ENCODE measurements at places on chromosomes 7 and 10.

- H3K27me3 ChIP-seq, result no peaks in the 10 kb centered on the region
- no peak overlapping the region for H3K4me3 ChIP-seq
- no peaks in the 10 kb centered on the region for H3K4me1 ChIP-seq
These were observed 22.2 kb downstream of the CDNF start for GRCh38 chr10:14815681-14816080.

DNA sequence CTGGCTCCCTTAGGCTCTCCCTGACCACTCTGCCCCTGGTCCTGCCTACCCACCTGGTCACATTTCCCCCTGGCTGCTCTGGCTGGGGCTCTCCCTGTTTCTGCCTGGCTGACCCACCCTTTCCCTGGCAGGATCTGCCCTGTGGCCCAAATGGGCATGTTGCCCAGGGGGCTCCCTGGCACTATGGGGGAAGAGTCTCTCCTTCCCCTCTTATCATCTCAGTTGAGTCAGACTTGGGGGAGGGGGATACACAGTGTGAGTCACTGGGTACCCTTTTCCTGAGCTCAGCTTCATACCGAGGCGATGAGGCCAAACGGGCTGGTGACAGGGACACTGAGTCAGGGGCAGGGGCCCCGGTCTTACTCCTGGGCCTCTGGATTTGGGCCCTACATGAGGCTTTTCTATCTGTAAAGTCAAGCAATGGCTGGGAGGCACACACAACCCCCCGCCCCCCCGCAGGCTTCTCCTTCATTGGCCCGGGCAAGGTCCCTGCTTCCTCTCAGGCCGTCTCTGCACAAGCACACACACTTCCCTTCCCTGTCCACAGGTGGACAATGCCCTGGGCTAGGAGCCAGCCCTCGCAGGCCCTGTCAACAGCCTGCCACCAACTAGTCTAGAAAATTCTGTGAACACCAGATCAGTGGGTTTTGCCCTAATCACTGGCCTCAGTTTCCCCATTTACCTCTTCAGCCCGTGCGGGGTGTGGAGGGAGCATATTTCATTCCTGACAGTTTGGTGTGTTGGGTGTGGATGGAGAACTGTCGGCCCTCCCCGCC lies 627 bp upstream of the FLNC start:
- no peak overlapping the region for H3K27ac ChIP-seq
- no peaks in the 10 kb centered on the region for H3K27me3 ChIP-seq
- no peak overlapping the region for H3K4me3 ChIP-seq
- no peaks in the 10 kb centered on the region for H3K36me3 ChIP-seq
- H3K4me1 ChIP-seq, result no peaks in the 10 kb centered on the region
- DNase-seq, result peak; percentile 19

GRCh38 chr7:140176122-140176701 lies 571 bp downstream of the KDM7A start:
- no peaks in the 10 kb centered on the region for H3K4me1 ChIP-seq
- H3K27ac ChIP-seq, result peak overlapping the region; percentile 83
- H3K27me3 ChIP-seq, result no peaks in the 10 kb centered on the region
- no peaks in the 10 kb centered on the region for H3K36me3 ChIP-seq
- DNase-seq, result no peak
- H3K4me3 ChIP-seq, result no peak overlapping the region

- no peaks in the 10 kb centered on the region for H3K36me3 ChIP-seq
- no peaks in the 10 kb centered on the region for H3K4me1 ChIP-seq
- H3K27ac ChIP-seq, result no peak overlapping the region
- H3K27me3 ChIP-seq, result no peaks in the 10 kb centered on the region
These were observed 242.5 kb upstream of the TMEM229A start for GRCh38 chr7:124275411-124275810.

DNA sequence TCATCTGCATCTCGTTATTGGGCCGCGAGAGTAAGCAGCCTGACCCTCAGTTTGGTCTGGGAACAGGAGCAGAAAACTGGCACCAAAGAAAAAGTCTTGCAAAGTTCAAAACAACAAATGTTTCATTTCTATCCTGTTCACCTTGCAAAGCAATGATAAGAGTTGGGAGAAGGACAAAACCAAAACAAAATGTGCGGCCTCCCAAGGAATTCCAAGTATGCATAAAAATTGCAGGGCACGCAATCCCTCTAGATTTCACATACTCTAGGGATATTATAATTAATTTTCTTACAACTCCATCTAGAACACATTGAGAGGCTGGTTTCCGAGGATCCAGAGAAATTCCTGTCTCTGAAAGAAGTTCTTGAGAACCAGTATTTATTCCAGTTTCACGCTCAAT lies 20.1 kb downstream of the CHUK start:
- peak; percentile 21 for DNase-seq
- H3K4me1 ChIP-seq, result peaks cover 2% of the 10 kb centered on the region
- H3K4me3 ChIP-seq, result no peak overlapping the region
- peak overlapping the region; percentile 7 for H3K27ac ChIP-seq
- H3K36me3 ChIP-seq, result peaks cover 4% of the 10 kb centered on the region

DNA sequence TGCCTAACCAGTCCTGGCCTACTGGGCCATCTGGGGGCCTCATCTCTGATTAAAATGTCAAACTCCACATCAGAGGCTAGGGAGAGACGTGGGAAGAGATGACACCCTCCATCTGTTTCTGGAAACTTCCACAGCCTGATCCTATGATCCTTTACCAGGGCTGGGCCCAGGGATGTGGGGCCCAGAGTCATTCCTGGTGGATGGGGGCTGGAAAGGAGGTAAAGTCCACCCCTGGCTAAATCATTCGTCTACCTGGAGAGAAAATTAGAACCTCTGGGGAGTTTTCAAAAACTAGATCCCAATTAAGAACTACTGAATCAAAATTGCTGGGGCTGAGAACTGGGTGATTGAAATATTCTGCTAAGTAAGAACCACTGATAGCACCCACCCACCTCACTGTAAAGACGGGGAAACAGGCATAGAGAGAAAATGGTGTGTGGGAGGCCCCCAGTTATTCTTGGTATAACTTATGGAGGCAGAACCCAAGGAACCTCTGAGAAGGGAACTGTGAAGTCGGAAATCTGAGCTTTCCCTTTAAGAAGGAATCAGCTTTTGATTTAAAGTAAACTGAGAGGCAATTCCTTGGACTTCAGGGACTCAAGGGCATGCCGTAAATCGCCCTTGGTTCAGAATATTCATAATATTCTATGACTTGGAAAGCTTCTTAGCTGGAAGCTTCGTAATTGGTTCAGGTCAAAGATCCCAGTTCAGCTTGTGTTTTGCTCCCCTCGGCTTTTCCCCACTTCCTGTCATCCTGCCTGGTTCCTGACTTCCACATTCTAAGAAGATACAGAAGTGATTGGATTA lies 53.1 kb downstream of the PRKAG2 start:
- peak overlapping the region; percentile 12 for H3K4me3 ChIP-seq
- no peaks in the 10 kb centered on the region for H3K36me3 ChIP-seq
- peak overlapping the region; percentile 79 for H3K27ac ChIP-seq

DNA sequence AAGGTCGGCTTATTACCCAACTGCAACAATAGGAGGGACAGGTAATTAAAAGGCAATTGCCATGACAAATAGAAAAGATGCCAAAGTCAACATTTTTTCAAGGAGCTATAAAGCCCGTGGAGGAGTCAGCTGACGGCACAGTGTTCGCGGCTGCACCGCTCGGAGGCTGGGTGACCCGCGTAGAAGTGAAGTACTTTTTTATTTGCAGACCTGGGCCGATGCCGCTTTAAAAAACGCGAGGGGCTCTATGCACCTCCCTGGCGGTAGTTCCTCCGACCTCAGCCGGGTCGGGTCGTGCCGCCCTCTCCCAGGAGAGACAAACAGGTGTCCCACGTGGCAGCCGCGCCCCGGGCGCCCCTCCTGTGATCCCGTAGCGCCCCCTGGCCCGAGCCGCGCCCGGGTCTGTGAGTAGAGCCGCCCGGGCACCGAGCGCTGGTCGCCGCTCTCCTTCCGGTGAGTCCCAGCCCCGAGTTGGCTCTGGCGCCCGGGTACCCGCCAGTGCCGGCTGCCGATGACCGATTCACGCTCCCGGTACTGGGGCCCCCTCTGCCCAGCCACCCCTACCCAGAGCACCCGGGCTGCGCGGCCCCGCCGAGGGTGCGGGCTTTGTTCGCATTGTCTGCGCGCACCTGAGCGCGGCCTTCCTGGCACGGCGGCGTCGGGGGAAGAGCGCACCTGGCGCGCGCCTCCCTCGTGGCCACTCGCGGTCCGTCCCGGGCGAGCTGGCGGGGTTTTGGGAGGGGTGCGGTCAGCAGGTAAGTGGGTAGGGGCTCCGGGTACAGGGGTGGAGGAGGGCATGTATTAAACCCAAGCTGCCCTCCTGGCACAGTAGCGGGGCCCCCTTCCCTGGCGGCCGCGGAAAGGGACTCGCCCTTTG lies at the start of gene VWA2:
Gene VWA2, plus strand, starts transcription at position 138 of the 877 bp plus-strand sequence. CDS start 9,460 bp downstream, outside the sequence.
- peak within 1 kb of the TSS; percentile 52 for H3K4me3 ChIP-seq
- H3K27ac ChIP-seq, result no peak within 1 kb of the TSS
- H3K27me3 ChIP-seq, result peaks cover 13% of the 10 kb centered on the region
- no peaks in the 10 kb centered on the region for H3K4me1 ChIP-seq
- peak; percentile 64 for DNase-seq
- H3K36me3 ChIP-seq, result no peaks in the 10 kb centered on the region

Data from kidney (tissue), 22 donors.